ENCODE measurements at places on chromosomes 13 and 19.

- no peak for DNase-seq
Measured at GRCh38 chr13:93307136-93307535, 80.5 kb downstream of the GPC6 start.

GRCh38 chr19:37928527-37929286 is 21.7 kb downstream of the SIPA1L3 start:
- no peak for DNase-seq

DNA sequence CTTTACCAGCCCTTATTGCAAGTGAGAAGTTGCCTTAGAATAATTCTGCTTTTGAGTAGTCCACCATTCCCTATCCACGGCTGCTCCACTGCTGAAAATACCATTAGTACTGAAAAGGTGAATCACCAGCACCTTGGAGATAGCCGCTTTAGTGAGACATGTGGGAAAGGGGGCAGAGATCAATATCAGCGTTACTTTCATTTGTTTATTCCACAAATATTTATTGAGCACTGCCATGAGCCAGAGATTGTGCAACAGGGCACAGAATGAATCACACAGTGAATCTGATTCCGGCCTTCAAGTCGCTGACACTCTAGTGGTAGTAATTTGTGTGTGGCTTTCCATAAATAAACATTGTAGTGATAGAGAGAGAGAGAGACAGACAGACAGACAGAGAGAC is 31.5 kb upstream of the MYO16 start:
- no peak for DNase-seq

- DNase-seq = no peak
Measured at GRCh38 chr13:109119896-109120295, 490.5 kb downstream of the MYO16 start.

- no peak for DNase-seq
Measured at GRCh38 chr13:95516021-95516420, 36.5 kb upstream of the CLDN10 start.

- DNase-seq = peak; percentile 80
Measured at GRCh38 chr19:48110350-48110966, at the start of gene PLA2G4C. Gene PLA2G4C (minus strand): TSS chr19:48110817. CDS start chr19:48106529, 4,288 bp downstream.

- DNase-seq = no peak
Measured at GRCh38 chr13:36925603-36926002, 5.6 kb upstream of the SMAD9 start.

- no peak for DNase-seq
Measured at GRCh38 chr13:43424412-43424811, 362.4 kb downstream of the ENOX1 start.

DNA sequence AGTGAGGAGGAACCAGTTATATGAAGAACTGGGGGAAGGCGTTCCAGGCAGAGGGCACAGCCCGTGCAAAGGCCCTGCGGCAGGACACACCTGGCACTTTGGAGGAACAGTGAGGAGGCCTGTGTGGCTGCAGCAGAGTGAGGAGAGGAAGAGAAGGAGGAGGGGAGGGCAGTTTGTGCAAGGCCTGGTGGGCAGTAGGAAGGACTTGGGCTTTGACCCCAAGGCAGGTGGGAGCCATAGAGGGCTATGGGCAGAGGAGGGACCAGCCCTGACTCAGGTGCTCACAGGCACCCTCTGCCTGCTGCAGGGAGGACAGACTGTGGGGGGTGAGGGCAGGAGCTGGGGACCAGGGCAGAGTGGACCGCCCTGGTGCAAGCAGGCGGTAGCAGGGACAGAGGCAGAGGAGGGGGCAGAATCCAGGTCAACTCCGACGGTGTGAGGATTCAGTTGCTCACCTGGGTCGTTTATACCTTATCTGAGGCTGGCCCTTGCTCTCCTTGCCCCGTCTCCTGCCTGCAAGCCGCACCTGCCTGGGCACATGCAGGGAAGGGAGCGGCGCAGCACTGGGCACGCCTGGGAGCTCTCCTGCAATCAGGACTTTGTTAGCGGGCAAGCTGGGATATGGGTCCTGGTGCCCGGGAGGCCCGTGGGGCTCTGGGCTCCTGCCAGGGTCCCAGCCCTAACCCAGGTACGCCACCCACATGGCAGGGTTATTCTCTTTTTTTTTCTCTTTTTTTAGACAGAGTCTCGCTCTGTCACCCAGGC is 34.8 kb downstream of the NFIC start:
- DNase-seq = no peak

DNA sequence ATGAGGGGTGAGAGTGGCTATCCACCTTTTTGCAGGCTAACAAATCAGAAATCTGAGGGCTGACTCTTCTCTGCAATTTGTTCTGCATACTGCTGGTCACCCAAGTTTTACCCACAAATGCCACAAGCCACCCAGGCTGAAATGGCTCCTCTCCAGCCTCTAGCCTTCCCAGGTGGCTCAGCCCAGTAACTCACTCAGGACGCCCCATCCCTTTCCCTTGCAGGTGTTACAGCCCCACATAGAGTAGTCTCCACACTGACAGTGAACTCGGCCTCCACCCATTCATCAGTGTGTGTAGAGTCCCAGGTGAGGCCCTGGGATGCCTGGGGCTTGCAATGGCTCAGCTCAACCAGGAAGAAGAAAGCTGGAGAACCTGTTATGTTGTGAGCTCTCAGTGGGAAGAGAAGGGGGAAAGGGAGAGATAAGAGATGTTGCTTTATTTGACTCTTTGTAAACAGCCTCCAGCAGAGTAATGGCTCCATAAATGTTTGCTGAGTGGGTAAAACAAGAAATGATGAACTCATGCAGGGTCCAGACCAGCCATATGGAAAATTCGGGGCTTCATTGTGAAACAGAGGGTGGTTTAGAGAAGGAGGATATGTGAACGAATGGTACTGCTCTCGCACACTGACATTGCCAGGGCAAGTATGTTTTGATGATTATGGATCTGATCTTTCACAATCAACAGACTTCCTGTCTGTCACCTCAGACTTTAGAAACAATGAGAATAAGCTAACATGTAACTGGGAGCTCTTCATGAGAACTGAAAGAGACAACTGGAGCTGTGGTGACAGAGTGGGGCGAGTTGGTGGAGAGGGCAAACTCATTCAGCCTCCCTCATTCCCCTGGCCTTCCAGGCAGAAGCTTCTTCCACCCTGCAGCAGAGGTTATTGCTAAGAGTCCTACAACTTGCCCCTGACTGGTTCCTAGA is 74.2 kb upstream of the RFC3 start:
- DNase-seq = no peak

GRCh38 chr13:32060401-32060878 is 28.9 kb downstream of the FRY start:
- no peak for DNase-seq

DNA sequence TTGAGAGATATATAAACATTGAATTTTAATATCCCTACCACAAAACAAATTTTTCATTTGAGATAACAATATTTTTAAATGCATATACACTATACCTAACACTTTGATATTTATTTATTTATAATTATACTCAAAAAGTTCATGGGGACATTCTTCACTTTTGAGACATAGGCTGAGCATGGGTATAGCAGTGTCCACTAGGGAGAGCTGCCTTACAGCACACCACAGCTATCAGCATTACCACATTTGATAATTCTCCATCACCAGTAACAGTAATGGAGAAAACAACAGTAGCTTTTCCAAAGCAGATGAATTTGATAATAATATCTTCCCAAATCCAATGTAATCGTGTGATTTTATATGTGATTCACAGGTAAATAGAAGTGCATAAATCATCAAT is 626.1 kb downstream of the DACH1 start:
- DNase-seq = no peak

- no peak for DNase-seq
Measured at GRCh38 chr13:108968566-108968965, 339.2 kb downstream of the MYO16 start.

- no peak for DNase-seq
Measured at GRCh38 chr19:33665776-33666595, 44.2 kb downstream of the CHST8 start.

GRCh38 chr19:29325241-29325975 is 112.5 kb upstream of the UQCRFS1 start:
- no peak for DNase-seq

DNA sequence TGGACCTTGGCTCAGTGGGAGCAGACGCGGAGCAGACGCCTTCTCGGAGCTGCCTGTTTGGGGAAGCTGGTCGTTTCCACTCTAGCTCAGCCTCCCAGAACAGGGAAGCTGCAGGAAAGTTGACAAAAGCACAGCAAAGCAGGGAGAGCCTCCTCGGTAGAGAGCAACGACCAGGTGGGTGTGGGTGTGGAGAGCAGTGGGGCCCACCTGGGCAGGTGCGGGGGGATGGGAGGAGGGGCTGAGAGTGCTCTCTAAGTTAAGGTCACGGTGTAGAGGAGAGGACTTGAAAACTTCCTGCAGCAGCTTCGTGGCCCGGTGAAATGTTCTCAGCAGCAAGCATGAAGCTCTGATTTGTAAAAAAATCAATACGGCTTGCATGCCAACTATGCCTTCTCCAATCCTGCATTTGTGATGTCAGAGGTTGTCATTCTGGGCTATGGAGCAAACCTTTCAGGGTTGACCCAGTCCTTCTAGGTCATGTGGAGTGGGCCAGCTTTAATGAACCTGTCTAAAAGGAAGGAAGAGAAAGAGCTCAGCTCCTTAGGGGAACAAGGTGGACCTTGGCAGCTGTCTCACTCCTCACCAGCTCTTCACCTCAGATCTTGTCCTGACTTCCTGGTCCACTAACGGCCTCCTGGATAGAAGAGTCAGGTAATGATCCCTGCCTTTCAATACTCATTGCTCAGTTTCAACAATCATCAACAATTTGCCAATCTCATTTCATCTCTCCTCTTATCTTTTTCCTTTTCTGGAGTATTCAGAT is 85.8 kb upstream of the UBL3 start:
- DNase-seq = no peak

DNA sequence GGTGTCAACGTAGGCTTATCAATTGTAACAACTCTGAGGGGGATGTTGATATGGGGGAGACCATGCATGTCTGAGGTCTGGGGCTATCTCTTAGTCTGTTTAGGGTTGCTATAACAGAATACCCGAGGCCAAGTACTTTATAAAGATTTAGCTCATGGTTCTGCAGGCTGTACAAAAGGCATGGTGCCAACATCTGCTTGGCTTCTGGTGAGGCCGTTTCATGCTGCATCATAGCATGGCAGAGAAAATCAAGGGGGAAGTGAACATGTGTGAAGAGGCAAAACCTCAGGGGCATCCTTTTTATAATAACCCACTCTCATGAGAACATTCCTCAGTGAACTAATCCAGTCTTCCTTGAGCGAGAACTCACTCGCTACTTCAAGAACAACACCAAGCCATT is 353.8 kb downstream of the ENOX1 start:
- no peak for DNase-seq

- DNase-seq = no peak
Measured at GRCh38 chr19:11209839-11210655, 12.7 kb upstream of the KANK2 start.

GRCh38 chr13:73693215-73693614 is 441.0 kb downstream of the KLF12 start:
- no peak for DNase-seq

- no peak for DNase-seq
Measured at GRCh38 chr19:49389406-49389805, 1.4 kb downstream of the KASH5 start.

DNA sequence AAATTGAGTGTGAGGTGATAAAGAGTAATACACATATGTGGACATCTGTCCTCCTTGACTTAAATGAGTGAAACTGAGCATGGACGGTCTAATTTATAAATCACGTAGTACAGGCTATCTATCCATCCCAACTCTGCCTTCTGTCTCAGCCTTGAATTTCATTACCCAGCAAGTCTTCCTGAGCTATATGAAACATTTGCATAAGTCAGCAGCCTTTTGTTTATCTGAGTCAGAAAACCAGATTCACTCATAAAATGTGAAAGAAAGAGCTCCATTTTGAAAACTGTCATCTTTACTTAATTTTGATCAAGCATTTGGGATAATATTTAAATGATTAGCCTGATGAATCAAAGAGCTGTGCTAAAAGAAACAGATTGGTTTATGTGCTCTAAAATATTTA is 197.9 kb downstream of the LHFPL6 start:
- DNase-seq = no peak

- no peak for DNase-seq
Measured at GRCh38 chr13:32924886-32925285, 91.3 kb upstream of the KL start.

GRCh38 chr13:101292711-101293110 is 123.6 kb downstream of the NALCN start:
- no peak for DNase-seq

GRCh38 chr19:18875726-18876125 is 20.2 kb downstream of the CERS1 start:
- no peak for DNase-seq
